GF-D8 (cell line): ENCODE measurements at places on chromosomes 13 and 19.

GRCh38 chr19:17125728-17126677 is 50.4 kb downstream of the MYO9B start:
- DNase-seq = peak; percentile 75

DNA sequence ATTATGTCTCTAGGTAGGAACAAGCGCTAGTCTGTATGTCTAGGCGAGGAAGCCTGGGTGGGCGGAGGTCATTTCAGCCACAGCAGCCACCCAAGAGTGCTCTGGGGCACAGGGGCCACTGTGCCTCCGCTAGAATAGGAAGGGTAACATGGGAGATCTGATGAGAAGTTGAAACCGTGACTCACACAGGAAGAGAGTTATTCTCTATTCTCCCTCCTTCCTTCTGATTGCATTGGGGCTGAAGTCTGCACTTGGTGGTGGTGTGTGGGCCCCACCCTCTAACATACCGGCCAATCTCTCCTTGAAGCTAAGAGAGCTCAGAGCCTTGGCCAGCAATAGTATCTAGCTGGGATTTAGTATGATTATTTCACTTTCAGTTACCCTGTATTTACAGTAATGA is 20.3 kb upstream of the GGACT start:
- DNase-seq = no peak

GRCh38 chr13:93794197-93794885 is 567.7 kb downstream of the GPC6 start:
- DNase-seq = no peak

GRCh38 chr13:97568850-97569249 is 134.9 kb downstream of the RAP2A start:
- DNase-seq = no peak

DNA sequence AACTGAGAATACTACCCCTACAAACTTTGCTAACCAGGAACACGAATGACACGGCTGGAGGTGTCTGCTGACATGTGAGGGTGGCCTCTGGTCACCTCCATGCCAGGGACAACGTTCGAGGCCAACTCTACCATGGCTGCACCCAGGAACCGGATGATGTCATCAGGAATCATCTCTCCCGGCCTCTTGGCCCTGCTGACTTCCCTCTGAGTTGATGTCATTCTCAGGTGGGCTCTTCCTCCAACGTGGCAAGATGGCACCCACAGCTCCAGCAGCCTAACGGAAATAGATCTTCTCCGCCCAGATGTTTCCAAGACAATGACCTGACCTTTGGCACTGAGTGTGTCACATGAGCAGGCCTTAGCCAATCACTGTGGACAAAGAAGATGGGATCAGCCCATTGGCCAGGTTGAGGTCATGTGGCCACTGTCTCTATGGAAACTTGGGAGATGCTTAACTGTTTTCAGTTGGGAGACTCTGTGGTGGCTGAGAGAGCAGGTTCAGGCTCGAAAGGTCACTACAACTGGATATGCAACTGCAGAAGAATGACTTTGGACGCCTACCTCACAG is 15.0 kb downstream of the MBD3L2B start:
- DNase-seq = no peak

GRCh38 chr13:94182185-94182761 is 297.2 kb downstream of the DCT start:
- DNase-seq = peak; percentile 55

DNA sequence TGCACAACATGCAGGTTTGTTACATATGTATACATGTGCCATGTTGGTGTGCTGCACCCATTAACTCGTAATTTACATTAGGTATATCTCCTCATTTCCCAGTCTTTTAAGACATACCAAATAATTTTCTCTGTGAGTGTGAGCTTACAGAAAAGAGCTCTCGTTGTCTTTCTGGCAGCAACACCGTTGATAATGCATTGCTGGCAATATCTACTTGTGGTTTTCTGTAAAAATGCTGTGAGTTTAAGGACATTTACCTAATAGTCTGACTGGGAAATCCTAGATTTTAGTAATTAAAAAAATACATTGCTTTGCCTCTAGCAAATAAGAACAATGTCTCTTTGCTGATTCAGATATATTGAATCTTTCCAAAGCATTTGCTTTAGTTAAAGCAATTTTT is 8.4 kb downstream of the IGFL3 start:
- DNase-seq = no peak

- DNase-seq = no peak
These were observed 149.9 kb upstream of the SOX1 start for GRCh38 chr13:111917086-111917485.
